ENCODE measurements at places on chromosomes 16 and 17.

DNA sequence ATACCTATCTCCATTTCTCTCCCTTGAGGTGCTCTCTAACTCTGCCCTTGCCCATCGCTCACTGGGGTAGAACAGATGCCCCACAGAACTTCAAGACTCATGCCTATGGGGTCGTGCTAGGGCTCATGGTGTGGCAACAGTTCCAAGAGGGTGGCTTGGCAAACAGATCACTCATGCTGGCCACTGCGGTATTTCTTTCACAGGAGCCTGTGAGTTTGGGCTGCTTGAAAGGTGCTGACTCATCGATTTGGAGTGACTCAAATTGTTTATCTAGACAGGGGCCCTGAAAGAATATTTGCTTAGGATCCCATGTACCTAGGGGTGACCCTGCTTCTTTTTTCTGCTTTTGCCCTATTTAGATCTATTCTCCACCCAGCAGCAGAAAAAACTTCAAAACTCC lies 69.9 kb downstream of the IRX5 start:
- DNase-seq = no peak

DNA sequence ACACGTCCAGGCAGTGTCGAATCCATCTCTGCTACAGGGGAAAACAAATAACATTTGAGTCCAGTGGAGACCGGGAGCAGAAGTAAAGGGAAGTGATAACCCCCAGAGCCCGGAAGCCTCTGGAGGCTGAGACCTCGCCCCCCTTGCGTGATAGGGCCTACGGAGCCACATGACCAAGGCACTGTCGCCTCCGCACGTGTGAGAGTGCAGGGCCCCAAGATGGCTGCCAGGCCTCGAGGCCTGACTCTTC lies 7.2 kb upstream of the CD68 start:
- no peak for DNase-seq

GRCh38 chr17:6577686-6578263 lies 21.4 kb upstream of the PITPNM3 start:
- no peak for DNase-seq

- DNase-seq = peak; percentile 96
Observed at GRCh38 chr17:3890082-3890877, 2.6 kb downstream of the CAMKK1 start.

GRCh38 chr17:43402078-43402477 lies 3.3 kb downstream of the ARL4D start:
- no peak for DNase-seq

GRCh38 chr17:64535357-64535756 lies 28.6 kb downstream of the CEP95 start:
- DNase-seq = no peak

GRCh38 chr17:60049936-60050335 lies 28.8 kb downstream of the HEATR6 start:
- no peak for DNase-seq

- DNase-seq = no peak
Observed at GRCh38 chr16:12504312-12504711, 299.4 kb downstream of the CPPED1 start.

DNA sequence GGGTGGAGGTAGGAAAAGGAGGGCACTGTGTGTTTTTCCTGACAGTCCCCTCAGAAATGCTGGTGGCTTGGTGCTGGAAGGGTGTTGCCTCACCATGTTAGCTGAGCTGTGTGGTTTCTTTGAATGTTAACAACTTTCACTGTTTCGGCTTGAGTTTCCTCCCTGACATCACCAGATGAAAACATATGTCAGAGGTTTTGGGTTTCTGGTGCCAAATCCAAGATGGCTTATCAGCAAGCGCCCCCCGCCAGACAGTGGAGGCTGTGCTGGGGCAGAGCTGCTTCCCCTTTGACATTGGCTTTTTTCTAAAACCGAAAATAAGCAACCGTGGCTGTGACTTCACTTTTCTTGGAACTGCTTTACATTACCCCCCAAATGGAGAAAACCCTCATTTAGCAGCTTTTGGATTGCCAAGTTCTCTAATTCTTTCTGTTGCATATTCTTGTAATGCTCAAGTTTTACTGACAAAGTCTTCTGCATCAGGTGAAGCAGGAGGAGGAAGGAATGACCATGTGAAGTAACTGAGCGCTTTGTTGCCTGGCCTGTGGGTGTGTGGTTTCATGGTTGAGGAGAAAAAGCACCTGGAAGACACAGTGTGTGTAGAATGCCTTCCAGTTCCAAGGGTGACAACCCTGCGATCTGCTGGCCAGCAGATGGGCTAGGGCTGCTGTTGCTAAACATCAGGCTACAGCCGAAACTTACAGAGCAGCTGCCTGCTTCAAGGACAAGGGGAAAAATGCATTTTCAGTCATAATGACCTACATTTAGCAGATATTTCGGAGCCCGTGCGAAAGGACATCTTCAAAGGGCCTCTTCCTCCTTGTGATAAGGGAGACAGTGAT lies 9.7 kb downstream of the RMI2 start:
- no peak for DNase-seq

GRCh38 chr16:3637371-3637923 lies 17.0 kb upstream of the DNASE1 start:
- DNase-seq = peak; percentile 53

- DNase-seq = peak; percentile 67
Observed at GRCh38 chr17:70622368-70623260, 453.3 kb downstream of the KCNJ2 start.

GRCh38 chr17:58326609-58327362 lies 1.8 kb downstream of the TSPOAP1 start:
- DNase-seq = no peak

DNA sequence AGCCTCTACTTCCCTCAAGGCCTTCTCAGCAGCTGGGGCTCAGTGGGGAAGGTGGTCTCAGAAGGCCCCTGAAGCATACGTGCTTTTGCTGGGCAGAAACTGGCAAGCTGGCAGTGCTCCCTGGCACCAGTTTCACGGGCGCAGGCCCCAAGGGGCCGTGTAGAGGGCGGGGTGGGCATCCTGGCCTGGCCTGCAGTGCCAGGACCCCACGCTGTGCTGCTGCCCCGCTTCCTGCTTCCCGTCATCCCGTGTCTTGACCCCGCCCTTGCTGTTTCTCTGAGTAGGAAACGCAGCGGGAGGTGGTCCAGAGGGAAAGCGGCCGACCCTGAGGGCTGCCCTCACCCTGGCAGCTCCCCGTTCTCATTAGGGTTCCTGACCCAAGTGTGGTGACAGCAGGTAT lies 6.8 kb downstream of the CDK5R1 start:
- DNase-seq = no peak
